Activated naive CD8-positive, alpha-beta T cell treated with anti-CD3 and anti-CD28 coated beads, Interleukin-2, amount 50 U/mL, for 16 hours (primary cell): ENCODE measurements at places on chromosomes 7 and 10.

- no peak for DNase-seq
These were observed 353.7 kb downstream of the GLRX3 start for GRCh38 chr10:130489891-130490290.

DNA sequence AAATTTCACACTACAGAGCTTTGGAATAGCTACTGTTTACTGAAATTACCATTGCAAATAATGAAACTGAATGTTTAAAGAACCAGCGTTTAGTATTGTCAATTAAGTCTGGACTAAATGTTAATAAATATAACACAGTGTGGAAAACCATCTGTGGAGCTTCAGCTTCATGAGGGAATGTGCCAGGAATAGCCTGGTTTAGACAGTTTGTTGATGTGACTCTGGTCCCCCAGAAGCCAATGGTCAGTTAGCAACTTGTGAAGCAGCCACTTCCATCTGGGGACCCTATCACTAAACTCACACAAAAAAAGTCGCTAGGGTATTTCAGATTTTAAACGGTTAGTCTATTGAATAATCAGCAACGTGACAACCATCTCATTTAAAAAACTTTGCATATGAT, 207.8 kb downstream of the RAMP3 start:
- DNase-seq = no peak

- DNase-seq = no peak
These were observed 10.1 kb upstream of the SEMA3A start for GRCh38 chr7:84204655-84205054.

- DNase-seq = no peak
These were observed 59.1 kb downstream of the ELAPOR2 start for GRCh38 chr7:87000344-87000743.

DNA sequence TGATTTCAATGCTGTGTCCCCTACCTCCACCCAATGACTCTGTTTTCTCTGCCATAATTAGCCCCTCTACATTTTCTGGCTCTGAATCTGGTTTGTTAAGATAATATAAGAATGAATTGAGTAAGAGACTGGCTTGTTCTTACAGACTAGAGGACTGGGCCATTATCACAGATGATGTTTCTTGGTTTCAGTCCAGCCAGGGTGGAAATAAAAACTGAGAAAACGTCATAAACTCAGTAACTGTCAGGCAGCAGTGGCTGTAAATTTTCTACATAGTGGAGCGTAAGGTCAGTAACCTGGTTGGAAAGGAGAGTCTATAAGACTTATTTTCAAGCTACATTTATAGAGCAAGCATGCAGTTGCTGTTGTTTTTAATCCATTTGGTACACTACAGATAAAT, 485.4 kb downstream of the HTR7 start:
- DNase-seq = no peak

GRCh38 chr7:42677751-42678699, 233.8 kb downstream of the C7orf25 start:
- DNase-seq = no peak

DNA sequence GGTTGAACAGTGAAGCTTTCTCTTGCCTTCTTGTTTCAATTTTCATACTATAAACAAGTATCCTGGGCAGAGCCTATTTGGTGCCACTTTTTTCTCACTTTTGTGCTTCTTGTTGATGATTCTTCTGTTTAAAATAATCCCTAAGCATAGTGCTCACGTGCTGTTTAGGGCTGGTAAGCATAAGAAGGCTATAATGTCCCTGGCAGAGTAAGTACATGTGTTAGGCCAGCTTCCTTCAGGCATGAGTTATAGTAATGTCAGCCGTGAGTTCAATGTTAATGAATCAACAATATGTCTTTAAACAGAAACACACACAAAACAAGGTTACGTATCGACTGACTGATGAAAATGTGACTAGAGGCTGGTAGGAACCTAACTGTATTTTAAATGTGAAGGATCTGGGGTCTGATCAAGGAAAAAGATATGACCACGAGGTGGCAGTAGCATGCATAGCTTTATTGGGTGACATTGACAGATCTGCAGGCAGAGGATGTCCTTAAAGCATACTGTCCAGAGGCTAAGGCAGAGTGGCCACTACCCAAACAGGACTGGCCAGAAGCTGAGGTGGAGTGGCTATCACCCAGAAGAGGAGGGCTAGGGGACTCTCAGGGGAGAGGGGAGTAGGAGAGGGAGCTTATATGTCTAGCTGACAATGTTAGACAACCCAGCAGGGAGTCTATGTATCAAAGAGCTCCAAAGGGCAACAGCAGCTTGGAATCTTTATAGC, 113.7 kb downstream of the BRAF start:
- DNase-seq = peak; percentile 39

- no peak for DNase-seq
These were observed 129.5 kb downstream of the PLXNA4 start for GRCh38 chr7:132446666-132447278.

- no peak for DNase-seq
These were observed 175.9 kb upstream of the TAC1 start for GRCh38 chr7:97555857-97556421.

DNA sequence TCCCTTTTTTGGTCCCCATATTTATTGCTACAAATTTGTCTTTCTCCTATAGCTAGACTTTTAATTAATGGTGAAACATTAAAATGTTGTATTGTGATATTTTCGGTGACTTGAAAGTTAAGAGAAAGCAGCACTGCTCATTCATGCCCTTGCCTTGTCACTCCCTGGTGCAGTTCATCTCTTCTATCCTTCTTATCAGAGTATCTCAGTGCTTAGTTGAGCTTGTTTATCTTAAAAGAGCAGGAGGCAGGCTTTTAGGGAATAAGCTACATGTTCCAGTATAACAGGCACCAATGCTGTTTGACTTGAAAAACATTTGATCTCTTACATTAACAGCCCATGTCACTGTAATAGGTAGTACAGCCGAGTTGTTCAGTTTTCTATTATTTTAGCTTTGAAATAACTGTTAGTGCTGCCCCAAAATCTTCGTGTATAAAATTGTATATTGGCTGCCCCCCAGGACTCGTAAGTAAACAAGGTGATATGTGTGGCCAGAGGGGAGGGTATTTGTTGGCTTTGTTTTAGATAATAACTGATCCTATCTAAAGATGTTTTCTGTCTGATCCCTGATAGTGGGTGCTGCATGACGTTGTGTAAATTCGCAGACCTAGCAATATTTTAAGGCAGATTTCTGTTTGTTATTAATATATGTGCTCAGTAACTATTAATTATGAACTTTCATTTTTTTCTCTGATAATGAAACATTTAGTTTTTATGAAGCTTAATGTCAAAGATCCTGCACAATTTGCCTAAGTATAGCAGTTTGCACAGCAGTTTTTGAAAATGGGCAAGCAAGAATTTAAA, 96.5 kb downstream of the BTRC start:
- DNase-seq = no peak

- no peak for DNase-seq
These were observed 74.2 kb downstream of the NXPH1 start for GRCh38 chr7:8507566-8507965.

GRCh38 chr7:141617280-141617679, 66.1 kb downstream of the AGK start:
- DNase-seq = no peak

DNA sequence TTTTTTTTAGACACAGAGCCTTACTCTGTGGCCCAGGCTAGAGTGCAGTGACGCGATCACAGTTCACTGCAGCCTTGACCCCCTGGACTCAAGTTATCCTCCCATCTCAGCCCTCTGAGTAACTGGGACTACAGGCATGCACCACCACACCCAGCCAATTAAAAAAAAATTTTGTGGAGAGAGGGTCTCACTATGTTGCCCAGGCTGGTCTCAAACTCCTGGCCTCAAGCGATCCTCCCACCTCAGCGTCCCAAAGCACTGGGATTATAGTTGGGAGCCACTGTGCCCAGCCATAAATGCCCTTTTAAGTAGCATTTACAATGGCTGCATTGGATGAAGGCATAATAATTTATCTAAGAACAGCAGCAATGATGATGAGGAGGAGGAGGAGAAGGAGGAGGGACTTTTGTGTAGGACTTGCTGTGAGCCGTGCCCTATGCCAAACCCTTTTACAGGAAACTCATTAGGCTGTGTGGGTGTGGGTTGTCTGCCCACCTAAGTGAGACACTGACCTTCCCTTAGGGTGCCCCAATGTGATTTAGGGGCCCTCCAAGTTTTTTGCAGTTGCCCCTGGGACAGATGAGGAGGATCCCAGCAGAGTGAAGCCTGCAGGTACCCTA, 51.1 kb downstream of the EEPD1 start:
- no peak for DNase-seq

GRCh38 chr10:75649466-75649865, 218.0 kb downstream of the LRMDA start:
- no peak for DNase-seq

- DNase-seq = no peak
These were observed 9.0 kb downstream of the SORCS3 start for GRCh38 chr10:104650072-104650471.

GRCh38 chr7:129495987-129496386, 6.3 kb upstream of the SMKR1 start:
- no peak for DNase-seq

DNA sequence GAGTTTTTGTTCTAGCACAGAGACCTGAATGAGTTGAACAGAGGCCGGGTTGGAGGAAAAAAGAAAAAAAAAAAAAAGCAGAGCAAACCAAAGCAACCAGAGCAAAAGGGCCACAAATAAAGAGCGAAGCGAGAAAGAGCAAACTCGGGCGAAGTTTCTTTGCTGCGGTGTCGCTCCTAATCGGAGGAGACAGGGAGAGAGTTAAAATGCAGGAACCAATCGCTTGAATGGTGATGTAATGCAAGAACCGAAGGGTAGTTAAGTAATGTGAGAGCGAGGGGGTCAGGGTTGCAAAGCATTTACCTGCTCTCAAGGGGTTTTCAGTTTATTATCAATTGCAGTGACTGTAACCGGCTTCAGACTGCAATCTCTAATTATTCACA, 271.7 kb downstream of the TRIL start:
- no peak for DNase-seq

DNA sequence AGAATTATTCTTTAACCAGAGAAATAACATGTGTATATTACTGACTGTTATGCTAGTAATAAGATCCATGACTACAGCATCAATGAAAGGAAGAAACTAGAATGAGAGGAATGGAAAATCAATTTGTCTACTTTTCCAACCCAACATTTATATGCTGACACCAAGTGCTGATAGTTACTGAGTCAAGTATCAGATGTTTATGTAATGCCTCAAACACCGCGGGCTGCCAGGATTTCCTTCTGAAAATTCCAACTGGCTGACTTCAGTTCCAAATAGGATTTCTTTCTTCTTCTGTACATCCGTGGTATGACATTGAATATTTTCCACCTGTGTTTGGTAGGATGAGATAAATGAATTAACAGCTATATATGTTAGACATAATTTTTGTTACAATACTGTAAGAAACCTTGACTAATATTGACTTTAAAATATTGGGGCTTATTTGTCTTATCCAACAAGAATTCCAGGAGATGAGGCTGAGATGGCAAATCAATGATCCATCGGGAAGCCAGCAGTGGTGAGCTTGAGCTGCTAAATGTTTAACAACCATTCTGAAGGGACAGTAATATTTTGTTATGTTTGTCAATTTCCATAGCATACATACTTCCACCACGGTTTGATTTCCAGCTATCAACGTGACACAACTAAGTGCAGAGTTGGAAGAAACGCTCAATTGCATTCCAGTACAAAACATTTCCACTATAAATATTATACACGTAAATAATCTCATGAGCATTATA, 435.2 kb upstream of the AUTS2 start:
- DNase-seq = no peak

GRCh38 chr7:137834552-137834951, 12.2 kb downstream of the DGKI start:
- DNase-seq = no peak

- DNase-seq = no peak
These were observed 53.7 kb upstream of the SEMA3A start for GRCh38 chr7:84248267-84248666.

GRCh38 chr10:6612371-6612770, 32.3 kb upstream of the PRKCQ start:
- DNase-seq = no peak

GRCh38 chr7:55307123-55307916, 57.8 kb upstream of the LANCL2 start:
- DNase-seq = no peak

- DNase-seq = no peak
These were observed 154.1 kb downstream of the DGKB start for GRCh38 chr7:14748461-14748860.

DNA sequence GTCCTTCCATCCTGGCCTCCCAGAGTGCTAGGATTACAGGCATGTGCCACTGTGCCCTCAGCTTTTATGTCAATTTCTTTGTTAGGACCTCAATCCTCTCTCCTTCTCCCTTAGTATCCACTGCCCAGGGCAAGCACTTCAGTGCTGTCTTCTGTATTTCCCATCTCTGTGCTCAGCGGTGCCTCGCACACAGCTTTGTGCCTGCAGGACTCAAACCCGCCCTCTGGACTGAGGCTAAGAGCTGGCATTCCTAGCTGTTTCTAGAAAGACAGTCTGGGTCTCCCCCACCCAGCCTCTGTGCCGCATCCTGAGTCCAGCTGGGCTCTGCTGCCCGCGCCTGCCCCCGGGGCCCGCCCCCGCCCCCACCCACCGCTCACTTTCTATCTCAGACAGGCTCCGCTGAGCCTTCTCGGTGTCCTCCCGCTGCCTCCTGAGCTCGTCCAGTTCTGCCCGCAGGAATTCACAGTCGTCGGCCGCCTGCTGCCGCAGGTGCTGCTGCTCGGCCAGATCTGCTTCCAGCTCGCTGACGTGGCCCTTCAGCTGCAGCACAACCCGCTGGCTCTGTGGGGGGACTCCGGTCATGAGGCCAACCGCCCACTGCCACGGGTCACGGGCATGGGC, 67.3 kb downstream of the SPDYE5 start:
- no peak for DNase-seq

- DNase-seq = no peak
These were observed 106.0 kb upstream of the PDCD4 start for GRCh38 chr10:110765513-110766319.

DNA sequence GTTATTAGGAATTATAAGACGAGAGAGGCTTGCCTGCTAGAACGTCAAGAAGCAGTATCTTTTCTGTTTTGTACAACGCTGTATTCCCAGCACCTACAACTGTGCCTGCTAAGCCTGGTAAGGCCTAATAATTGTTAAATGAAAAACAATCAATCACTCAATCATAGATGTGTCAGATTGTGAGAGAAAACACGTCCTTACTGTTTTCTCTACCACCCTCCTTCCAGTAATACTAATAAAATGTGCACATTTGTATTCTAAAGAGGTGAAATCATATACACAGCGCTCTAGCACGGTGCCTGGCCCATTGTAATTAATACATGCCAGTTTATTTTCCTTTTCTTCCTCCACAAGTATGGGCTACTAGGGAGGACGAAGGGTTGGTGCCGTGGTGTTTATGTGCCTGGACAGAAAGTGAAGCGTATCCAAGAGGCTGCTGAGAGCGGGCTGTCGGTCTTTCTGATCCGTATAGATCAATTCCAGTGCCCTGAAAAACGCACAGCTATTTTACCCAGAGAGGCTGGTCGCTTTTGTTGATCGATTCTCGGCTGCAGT, 1.5 kb upstream of the AUTS2 start:
- no peak for DNase-seq
